ENCODE measurements at places on chromosomes 1 and 21. TPM values are rescaled to one million over a fixed set of nuclear protein-coding genes. Genes with fewer than 3 reads are reported as not detected.

DNA sequence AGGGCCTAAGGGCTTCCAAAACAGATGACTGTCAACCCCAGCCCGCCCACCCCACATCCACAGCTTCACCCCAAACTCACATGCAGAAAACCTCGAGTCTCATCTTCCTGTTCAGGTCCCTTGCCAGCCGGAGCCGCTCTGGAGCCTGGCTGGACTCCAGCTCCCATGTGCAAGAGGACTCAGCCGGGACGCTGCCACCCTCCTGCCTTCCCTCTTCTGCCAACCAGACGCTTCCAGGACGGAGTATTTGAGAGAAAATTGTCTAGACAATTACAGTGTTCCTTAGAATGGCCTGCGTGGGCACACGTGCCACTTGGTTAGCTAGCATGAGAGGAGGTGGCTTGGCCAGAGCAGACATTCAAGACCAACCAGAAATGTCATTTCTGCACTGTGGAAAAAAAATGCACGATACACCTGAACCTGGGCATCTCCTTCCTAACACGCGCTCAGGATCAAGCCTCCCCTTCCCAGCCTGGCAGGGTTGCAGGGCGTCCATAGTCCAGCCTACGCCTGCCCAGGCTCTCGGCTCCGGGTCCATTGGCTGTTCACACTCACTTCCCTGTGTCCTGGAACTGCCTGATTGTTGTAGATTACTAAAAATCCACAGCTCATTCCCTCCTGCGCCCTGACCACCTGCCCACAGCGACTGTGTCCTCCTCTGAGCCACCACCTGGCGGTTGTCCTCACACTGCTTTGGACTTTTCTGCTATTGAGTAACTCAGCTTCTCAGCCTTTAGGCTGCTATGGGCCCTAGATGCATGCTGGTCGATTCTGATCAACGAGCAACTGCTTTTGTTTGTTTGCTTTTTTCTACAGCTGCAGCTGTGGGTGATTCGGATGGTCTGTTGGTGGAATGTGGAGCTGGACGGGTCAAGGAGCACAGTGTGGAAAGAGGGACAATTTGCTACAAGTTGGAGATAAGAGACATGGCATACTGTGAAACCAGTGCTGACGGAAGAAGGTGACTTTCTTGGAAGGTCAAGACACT lies at the start of gene CLDN14:
TSS of gene CLDN14 (minus strand) at position 708 of the 988 bp plus-strand sequence. CDS start 18,427 bp downstream, outside the sequence.
- no peaks in the 10 kb centered on the region for H3K4me1 ChIP-seq
- no peak for DNase-seq
- H3K36me3 ChIP-seq = no peaks in the 10 kb centered on the region
- peaks cover 2% of the 10 kb centered on the region for H3K27me3 ChIP-seq
- no peak within 1 kb of the TSS for H3K27ac ChIP-seq

DNA sequence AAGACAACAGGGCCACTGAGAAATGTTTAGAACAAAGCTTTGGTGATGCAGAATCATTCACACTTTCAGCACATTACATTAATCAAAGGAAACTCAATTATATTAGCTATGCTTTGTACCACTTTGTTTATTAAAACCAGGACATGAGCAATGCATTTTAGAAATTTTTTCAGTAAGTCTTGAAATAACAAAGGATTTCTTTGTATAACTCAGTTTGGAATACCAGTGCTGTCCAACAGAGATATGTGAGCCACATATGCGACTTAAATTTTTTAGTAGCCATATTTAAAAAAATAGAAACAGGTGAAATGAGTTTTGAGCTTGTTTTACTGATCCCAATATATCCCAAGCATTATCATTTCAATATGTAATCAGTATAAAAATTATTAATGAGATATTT lies 18.8 kb upstream of the F3 start:
- peaks cover 3% of the 10 kb centered on the region for H3K27me3 ChIP-seq
- no peak for DNase-seq
- H3K4me1 ChIP-seq = peaks cover 7% of the 10 kb centered on the region
- H3K36me3 ChIP-seq = peaks cover 5% of the 10 kb centered on the region

DNA sequence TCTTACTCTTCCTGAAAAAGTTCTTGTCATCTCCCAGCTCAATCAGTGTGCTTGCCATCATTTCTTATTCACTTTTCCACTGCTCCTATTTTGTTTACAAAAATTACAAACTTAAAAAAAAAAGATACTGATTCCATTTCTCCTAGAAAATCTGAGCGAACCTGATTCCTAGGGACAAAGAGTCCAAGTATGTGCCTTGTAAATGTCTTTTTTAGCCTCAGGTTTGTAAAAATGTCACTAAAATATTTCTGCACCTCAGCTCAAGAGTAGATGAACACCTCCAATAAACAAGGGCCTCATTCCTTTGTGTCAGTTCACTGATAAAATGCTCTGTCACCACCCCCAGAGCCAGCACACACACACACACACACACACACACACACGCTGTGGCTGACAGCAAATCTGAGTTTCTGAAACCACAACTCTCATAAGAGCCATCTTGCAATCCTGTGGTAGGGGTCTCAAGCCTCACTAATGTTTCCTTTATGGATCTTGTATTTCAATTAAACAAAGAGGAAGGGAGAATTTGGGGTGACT lies 299.2 kb downstream of the PBX1 start:
- peaks cover 4% of the 10 kb centered on the region for H3K36me3 ChIP-seq
- no peak overlapping the region for H3K4me3 ChIP-seq
- peaks cover 2% of the 10 kb centered on the region for H3K4me1 ChIP-seq

DNA sequence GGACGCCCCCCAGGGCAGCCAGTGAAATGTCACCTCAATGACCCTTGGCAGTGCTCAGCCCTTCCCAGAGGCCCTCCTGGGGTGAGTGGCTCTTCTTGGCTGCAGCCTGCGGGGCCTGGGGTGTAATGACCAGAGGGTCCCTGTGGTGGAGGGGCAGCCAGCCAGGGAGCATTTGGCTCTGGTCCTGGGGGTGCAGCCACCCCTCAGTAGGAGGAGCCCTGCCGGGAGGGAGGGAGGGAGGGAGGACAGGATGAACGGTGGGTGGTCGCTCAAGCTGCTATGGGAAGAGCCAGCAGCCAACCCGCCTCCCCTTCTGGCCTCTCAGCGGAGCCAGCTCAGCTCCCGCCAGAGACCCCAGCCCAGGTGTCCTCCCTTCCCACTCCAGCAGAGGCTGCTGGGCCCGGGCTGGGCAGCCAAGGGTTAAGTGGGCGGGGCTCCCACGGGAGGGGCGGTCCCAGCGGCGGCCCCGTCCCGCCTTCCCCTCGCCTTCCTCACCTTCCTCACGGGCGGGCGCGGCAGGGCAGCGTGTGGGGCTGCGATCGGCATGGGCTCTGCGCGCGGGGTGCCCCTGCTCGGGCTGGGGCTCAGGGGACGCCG lies 9.0 kb upstream of the PLCH2 start:
- DNase-seq = peak; percentile 88
- H3K27ac ChIP-seq = no peak overlapping the region
- peaks cover 7% of the 10 kb centered on the region for H3K27me3 ChIP-seq
- H3K4me1 ChIP-seq = peaks cover 17% of the 10 kb centered on the region
- no peaks in the 10 kb centered on the region for H3K36me3 ChIP-seq

DNA sequence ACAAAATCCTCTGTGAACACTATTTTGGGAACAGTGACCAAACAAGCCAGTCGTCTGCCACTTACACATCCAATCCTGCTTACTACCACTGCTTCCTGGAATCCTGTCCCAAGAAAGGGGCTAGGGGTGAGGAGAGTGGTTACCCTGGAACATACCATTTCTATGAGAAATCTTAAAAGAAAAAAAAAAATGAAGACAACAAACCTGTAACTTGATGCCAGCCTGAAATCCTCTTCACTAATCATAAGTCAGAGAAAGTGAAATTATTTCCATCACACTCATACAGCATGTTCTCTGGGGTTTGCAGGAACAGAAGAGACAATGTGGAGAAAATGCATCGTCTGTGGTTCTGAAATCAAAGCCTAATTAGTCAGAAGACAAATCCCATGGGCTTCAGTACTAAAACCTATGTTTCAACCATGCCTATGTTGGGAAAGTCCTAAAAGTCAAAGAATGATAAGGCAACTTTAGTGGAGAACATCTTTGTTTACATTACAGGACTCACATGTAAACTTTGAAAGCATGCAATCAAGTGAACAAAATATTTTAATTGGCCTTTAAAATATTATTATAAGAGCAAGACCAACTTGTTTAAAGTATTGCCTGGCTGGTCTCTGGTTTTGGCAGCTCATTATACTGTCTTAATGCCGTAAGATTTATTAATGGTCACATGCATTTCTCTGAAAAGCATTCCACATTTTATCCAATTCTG lies 220.7 kb downstream of the LTN1 start:
- H3K4me3 ChIP-seq = no peak overlapping the region
- no peaks in the 10 kb centered on the region for H3K4me1 ChIP-seq
- no peak for DNase-seq
- no peak overlapping the region for H3K27ac ChIP-seq

DNA sequence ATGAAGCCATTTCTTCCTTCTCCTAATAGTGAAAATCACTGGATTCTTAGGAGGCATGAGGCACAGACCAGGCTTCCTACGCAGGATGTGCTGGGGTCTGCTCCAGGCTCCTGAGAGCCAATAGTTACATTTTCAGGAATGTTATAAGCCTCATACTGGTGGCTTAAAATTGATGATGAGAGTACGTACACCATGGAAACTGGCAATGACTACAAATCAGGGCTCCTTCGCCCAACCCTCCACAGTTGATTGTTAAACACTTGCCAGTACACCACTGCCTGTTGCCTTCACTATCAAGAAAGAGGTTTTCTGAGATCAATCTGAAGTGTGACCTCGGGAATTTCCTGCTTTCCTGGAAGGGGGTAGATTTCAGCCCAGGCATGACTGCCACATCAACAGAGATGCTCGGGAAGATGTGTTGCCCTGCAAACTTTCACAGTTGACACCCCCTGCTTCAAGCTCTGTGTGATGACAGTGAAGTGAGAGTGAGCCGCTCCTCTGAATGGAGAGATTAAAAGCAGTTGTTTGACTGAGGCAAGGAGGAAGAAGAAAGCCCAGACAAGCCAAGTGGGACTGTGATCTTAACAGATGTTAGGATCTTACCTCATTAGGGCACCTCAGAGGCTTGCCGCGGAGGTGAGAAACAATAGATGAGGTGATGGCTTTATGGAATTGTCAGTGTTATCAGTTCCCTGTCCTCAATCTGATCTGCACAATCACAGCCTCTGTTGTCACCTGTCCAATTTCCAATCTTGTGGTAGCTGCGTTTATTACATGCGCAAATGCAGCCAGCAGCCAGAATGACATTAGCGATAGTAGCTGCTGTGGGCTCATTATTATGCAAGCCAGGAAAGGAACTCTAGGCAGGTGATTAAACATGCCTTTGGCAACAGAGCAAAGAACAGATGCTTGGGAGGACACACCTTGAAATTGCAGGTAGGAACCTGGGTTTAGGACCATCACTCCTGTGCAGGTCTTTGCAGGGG lies 277.3 kb downstream of the KAZN start:
- H3K4me3 ChIP-seq = no peak overlapping the region
- peaks cover 8% of the 10 kb centered on the region for H3K4me1 ChIP-seq

- no peaks in the 10 kb centered on the region for H3K27me3 ChIP-seq
- H3K36me3 ChIP-seq = peaks cover 5% of the 10 kb centered on the region
- H3K4me1 ChIP-seq = peaks cover 13% of the 10 kb centered on the region
These were observed at the start of gene AGT for GRCh38 chr1:230713915-230714764. Gene AGT (minus strand): TSS chr1:230714122. CDS start chr1:230710823, 3,299 bp downstream.

DNA sequence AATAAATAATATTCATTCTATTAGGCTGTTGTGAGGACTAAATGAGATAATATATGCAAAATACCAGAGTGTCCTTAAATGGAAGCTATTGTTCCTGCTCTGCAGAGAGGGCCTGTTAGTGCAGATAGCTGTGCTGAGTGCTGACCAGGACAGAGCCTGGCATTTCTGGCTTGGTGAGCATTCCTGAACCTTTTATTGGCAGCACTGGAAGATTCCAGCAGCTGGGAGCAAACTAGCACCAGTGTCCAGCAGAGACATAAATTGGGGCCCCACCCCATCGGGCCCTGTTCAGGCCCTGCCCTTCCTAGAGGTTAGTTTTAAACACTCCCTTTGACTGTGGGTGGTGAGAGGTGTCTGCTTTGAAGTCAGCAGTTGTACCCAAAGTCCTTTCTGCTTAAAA lies 85.9 kb upstream of the GADD45A start:
- H3K27ac ChIP-seq = no peak overlapping the region
- no peak overlapping the region for H3K4me3 ChIP-seq
- H3K4me1 ChIP-seq = no peaks in the 10 kb centered on the region

DNA sequence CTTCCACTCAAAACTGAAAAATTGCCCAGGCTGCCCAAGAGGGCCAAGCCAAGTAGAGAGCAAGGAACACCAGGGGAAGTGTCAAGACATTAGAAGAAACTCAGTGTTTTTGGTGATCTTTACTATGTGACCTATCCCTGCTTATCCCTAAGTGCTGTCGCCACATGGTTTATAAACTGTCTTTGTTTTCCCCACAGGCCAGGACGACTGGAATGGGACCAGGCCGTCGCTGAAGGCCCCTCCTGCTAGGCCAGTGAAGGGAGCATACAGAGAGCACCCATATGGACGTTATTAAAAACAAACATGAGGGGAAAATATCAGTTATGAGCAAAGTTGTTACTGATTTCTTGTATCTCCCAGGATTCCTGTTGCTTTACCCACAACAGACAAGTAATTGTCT lies 28.7 kb downstream of the KHDRBS1 start:
- H3K4me1 ChIP-seq = peaks cover 3% of the 10 kb centered on the region
- H3K36me3 ChIP-seq = no peaks in the 10 kb centered on the region
- no peak overlapping the region for H3K4me3 ChIP-seq
- no peak for DNase-seq
- H3K27me3 ChIP-seq = no peaks in the 10 kb centered on the region
- H3K27ac ChIP-seq = peak overlapping the region; percentile 59

- no peak overlapping the region for H3K4me3 ChIP-seq
- H3K27ac ChIP-seq = no peak overlapping the region
- no peaks in the 10 kb centered on the region for H3K36me3 ChIP-seq
These were observed 660.0 kb downstream of the PTPRC start for GRCh38 chr1:199298825-199299224.

DNA sequence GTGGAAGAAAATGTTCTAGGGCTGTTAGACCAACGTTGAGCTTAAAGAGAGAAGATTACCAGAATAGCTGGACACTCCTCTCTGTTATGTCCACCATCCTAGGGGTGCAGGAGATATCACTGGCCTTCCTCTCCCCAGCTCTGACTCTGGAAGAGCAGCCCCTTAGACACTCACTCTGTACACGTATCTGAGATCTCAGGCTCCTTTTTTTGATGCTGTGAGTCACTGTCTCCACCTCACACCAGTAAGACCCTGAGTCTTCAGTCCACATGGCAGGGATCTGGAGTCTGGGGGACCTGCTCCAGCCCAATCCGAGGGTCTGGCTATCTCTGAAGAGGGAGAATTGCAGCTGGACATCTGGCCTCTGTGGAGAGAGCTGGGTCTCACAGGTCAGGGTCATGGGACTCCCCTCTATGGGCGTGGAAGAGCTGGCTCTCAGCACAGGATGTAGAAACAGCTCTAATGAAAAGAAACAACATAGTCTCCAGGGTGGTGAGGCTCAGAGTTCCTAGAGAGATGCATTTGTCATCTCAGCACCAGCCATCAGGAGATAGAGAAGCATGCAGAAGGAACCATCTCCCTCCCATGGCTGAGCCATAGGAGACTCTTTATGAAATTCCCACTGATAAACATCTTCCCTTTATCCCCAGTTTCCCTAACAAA lies 3.5 kb downstream of the FCRL3 start:
- no peaks in the 10 kb centered on the region for H3K4me1 ChIP-seq
- H3K27me3 ChIP-seq = peaks cover 2% of the 10 kb centered on the region
- H3K4me3 ChIP-seq = no peak overlapping the region
- DNase-seq = no peak
- H3K27ac ChIP-seq = no peak overlapping the region

GRCh38 chr1:224619209-224619608 lies 3.1 kb downstream of the CNIH3 start:
- H3K4me3 ChIP-seq = no peak overlapping the region
- no peak overlapping the region for H3K27ac ChIP-seq
- H3K36me3 ChIP-seq = peaks cover 29% of the 10 kb centered on the region

The RPE65 gene
- not detected for total RNA-seq

The CLCA4 gene
- total RNA-seq = not detected

The NFASC gene
- total RNA-seq = 301 TPM

The NTMT2 gene
- not detected for total RNA-seq

Measured in glutamatergic neuron (in vitro differentiated cells).